ENCODE measurements at places on chromosomes 2 and 18.

- no peak for DNase-seq
These were observed 302.1 kb downstream of the HRH4 start for GRCh38 chr18:24762511-24762910.

DNA sequence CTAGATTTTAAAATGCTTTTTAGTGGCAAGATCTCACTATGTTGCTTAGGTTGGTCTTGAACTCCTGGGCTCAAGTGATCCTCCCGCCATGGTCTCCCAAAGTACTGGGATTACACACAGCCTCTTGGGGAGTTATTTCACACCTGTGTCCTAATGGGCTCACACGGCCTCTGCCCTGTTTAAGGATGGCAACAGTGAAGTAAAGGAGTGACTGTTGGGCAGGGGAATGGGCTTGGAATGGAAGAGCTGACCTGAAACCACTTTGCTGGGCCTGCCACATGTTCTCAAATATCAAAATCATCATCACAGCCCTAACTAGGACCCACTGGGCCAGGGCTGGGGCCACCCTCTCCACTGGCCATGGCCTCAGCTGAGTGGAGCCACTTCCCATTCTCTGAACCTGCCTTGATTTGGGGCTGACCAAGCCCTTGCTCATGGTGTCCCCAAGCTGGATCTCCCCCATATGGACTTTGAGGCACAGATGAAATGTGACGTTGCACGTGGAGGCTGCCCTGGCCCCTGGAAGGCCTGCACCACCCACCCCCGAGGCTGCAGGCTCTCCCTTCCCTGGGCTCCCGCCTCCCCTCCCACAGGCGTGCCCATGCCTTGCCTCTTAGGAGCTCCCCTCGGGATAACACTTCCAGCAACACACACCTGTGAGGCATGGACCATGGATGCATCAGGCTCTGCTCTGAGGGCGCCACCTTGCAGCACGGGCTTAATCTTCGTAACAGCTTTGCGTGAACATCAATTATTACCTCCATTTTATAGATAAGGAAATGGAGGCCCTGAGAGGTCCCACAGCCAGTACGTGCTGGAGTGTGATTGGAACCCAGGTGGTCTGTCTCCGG, 71.8 kb upstream of the SMAD7 start:
- DNase-seq = no peak

GRCh38 chr2:223465793-223466192, 136.4 kb downstream of the SCG2 start:
- no peak for DNase-seq

DNA sequence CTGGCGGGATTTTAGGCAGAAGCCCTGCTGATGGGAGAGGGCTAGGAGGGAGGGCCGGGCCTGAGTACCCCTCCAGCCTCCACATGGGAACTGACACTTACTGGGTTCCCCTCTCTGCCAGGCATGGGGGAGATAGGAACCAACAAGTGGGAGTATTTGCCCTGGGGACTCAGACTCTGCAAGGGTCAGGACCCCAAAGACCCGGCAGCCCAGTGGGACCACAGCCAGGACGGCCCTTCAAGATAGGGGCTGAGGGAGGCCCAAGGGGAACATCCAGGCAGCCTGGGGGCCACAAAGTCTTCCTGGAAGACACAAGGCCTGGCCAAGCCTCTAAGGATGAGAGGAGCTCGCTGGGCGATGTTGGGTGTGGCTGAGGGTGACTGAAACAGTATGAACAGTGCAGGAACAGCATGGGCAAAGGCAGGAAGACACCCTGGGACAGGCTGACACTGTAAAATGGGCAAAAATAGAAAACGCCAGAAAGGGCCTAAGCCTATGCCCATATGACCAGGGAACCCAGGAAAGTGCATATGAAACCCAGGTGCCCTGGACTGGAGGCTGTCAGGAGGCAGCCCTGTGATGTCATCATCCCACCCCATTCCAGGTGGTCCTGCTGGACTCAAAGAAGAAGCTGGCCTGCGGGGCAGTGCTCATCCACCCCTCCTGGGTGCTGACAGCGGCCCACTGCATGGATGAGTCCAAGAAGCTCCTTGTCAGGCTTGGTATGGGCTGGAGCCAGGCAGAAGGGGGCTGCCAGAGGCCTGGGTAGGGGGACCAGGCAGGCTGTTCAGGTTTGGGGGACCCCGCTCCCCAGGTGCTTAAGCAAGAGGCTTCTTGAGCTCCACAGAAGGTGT, 8.5 kb downstream of the PROC start:
- DNase-seq = no peak

DNA sequence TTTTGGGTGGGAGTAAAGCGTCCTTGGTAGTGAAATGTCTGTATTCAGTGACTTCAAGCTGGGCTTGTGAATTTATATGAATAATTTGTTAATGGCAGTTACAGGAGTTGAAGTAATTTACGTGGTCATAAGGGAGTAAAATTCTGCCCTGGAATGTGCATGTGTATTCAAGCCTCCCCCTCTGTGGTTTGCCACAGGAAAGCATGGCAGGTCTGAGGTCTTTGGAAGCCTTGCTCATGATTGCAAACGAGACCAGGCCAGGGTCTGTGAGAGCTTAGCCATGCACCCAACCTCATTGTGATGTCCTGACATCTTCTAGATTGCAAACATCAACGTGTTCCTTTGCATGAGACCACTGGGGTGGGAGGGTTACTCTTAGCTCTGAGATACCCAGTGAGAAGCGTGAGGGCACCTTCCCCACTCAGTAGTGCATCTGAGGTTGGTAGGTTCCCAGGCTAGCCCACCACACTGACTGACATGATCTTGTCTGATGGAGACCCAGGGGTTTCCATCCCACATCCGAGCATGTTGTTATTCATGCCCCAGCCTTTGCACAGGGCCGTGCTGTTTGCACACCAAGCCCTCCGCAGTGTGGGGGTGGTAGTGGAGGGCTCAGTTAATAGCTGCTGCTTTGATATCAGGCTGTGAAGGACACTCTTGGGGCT, 216.5 kb downstream of the KLHL29 start:
- DNase-seq = no peak

DNA sequence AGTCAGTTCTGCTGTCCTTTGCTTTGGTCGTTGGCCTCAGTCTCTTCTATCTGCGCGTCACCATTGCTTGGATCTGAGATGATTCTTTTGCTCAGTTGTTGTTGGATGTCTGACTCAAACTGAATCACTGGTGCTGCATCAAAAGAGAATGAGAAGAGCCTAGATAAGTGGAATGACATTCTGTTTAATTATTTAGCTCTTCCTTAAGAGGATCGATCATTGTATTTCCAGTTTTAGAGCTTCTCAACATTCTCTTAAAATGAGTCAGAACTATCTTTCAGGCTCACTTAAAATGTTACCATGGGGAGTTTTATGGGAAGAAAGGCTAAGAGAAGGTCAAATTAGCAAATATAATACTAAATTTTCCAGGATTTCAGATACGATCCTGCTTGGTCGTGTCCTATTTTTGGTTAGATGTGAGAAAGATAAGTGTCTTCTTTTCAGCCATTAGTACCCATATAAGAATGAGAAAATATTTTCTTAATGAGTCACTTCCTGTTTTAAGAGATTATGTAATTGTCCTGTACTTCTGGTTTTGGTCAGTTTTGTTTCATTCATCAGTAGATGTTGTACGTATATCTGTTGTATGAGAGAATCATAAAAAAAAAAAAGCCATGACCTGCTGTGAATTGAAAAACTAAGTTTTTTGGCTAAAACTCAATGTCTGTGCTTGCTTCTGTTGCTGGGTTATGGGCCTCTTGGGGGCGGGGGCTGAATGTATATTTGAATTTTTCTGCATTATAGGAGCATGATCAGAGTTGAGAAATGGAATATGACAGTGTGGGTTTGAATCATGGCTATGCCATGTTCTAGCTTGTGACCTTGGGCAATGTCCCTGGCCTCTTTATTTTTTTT, 31.6 kb upstream of the CASP10 start:
- no peak for DNase-seq

DNA sequence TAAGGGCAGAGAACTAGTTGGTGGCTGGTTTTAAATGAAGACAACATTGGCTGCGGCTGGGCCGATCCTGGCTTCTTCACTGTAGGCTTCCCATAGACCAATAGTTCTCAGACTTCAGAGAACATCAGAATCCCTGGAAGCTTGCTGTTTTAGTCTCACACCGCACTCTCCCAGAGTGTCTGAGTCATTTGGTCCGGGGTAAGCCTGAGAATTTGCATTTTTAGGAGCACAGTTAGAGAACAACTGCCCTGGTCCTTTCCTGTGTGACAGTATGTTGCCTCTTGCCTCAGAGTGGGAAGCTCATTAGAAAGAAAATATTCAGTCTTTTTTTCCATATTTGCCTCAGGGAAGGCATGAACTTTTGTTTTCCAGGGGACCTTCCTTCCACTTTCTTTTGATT, 137.1 kb upstream of the GAREM1 start:
- no peak for DNase-seq

- DNase-seq = peak; percentile 79
These were observed 9.7 kb downstream of the ITGA4 start for GRCh38 chr2:181466661-181467576.

DNA sequence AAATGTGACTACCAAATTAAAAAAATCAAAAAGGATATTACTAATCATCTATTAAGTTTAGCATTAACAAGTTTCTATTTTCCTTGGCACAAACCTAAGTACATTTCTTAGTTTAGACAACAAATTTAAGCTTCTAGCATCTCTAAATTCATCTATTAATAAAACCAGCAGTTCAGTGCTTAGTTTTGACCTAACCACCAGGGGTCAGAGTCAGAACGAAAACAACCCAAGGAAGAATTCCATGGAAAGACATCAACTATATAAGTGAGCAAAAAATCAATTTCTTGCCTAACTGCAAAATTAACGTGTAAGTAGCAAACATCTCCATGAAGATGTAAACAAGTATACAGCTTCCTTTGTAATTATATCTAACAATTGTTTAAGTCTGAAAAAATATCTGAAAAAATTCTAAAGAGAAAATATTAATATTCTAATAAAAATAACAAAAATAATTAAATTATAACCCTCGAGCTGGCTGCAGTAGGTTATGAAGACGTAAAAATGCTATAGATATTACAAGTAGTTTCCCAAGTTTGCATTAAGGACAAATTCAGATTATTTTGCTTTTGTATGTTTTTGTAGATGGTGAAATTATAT, 83.7 kb downstream of the CERKL start:
- DNase-seq = no peak

DNA sequence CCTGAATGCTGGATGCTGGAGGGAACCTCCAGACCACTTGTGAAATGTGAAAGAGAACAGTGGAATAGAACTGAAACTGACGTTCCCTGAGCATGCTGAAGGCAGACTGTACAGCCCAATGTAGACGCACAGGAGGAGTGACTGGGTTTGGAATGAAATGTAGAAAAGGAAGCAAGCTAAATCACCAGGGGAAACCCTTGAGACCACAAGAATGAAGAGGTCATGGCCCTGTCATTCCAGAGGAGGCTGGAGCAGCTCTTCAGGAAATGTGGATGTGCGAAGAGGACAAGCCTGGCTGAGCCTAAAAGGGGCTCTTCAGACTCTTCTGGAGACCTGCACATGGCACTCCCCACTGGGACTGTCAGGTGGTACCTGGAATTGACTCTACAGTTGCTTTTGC, 118.5 kb upstream of the ALPP start:
- no peak for DNase-seq

- peak; percentile 78 for DNase-seq
These were observed at the start of gene PSD4 for GRCh38 chr2:113173542-113174375. Gene PSD4 (plus strand): TSS chr2:113173971. CDS start chr2:113182457, 8,486 bp downstream.

DNA sequence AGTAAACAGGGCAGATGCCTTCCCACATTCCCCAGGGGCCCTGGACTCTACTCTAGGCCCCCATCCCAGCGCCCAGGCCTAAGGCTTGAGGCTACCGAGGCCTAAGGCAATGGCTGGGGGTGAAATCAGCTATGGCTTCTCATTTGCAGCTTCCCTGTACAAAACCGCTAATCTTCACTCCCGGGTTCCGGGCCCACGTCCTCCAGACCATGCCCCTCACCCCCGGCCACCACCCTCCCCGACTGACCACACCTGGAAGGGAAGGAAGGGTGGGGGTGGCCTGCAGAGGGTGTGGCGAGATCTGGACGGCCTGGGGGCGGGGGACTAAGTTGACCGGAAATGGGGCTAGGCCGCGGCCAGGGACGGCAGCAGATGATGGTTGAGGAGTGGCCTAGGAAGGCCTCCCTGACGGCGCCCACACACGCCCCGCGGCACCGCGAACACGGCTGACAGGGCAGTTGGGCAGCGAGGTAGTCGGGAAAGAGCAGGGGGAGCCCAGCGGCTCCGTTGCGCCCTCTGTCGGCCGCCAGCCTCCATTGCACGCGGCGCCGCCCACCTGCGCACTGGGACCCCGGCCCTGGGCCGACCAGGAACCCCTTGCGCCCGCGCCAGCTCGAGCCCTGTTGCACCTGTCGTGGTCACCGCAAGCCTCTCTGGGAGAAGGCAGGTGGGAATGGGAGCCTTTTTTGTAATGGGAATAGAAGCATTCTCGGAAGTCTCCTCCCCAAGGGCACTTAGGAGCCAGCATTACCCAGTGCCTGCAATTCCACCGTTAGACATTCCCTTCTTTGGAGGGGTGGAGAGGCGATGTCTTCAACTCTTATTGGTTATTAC, 117.1 kb upstream of the STPG4 start:
- peak; percentile 31 for DNase-seq

GRCh38 chr2:105909215-105909614, 164.5 kb downstream of the NCK2 start:
- no peak for DNase-seq

GRCh38 chr18:47893047-47893446, 37.4 kb downstream of the SMAD2 start:
- DNase-seq = no peak

- DNase-seq = no peak
These were observed 2.1 kb downstream of the PPP3R1 start for GRCh38 chr2:68250196-68250595.

Measured in activated T-cell treated with anti-CD3 and anti-CD28 coated beads for 1 hour (primary cell).